ENCODE measurements at places on chromosomes 5 and 9. TPM values are rescaled to one million over a fixed set of nuclear protein-coding genes. Genes with fewer than 3 reads are reported as not detected.

UNC5A gene
- total RNA-seq: not detected

SPINK4 gene
- total RNA-seq: not detected

RPL7A gene
- 1,339 TPM for total RNA-seq

ECM2 gene
- 1.3 TPM for total RNA-seq

HTR1A gene
- total RNA-seq: not detected

CTXN3 gene
- total RNA-seq: not detected

ZFYVE16 gene
- 37.1 TPM for total RNA-seq

TAF1L gene
- total RNA-seq: not detected

ZNF879 gene
- total RNA-seq: 2.6 TPM

SPINK6 gene
- 10.8 TPM for total RNA-seq

DNA sequence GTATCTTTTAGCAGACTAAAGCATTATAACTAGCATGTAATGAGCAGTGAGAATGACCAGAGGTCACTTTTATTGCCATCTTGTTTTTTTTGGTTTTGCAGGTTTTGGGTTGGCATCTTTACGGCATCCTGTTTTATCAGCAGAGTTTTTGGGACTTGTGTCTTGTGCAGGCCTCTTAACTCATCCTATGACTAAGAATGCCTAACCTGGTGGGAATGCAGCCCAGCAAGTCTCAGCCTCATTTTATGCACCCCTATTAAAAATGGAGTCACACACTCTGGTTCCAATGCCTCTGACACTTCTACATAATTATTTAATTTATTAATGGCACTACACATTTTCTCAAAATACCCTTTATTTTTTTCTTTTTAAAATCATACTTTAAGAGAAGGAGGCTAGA is 726.5 kb upstream of the RIOK2 start:
- DNase-seq: peak; percentile 48

GRCh38 chr9:114003351-114003750 is 74.7 kb downstream of the AMBP start:
- DNase-seq: no peak

- DNase-seq: no peak
These were observed 1.8 kb downstream of the RPL12 start for GRCh38 chr9:127449332-127449966.

DNA sequence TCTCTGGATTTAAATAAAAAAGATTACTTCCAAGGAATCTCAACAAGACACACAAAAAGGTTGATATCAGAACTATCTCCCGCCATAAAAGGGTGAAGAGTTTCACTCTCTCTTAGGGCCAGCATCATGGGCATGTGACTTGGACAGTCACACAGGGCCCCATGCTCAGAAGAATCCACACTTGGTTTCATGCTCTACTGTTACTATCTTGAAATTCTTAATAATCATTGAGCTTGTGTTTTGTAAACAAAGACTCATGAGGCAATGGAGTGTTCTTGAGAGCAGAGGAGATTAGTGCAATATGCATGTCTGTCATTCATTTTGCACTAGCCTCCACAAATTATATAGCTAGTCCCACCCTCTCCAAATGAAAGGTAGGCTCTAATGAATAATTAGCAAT is 58.4 kb downstream of the HMHB1 start:
- no peak for DNase-seq

GRCh38 chr5:131262953-131263541 is 806 bp upstream of the CDC42SE2 start:
- no peak for DNase-seq

DNA sequence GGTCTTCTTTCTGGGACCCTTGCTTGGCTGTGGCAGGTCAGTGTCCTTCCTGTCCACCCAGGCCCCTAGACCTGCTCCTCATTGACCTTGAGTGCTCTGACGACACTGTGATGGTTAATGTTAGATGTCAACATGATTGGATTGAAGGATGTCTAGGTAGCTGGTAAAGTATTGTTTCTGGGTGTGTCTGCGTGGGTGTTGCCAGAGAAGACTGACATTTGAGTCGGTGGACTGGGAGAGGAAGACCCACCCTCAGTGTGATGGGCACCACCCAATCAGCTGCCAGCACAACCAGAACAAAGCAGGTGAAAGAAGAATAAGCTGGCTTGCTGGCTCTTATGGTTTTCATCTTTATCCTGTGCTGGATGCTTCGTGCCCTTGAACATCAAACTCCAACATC is 74.5 kb downstream of the CFAP90 start:
- no peak for DNase-seq

- peak; percentile 78 for DNase-seq
These were observed 367.5 kb downstream of the DEPDC1B start for GRCh38 chr5:60332244-60333004.

DNA sequence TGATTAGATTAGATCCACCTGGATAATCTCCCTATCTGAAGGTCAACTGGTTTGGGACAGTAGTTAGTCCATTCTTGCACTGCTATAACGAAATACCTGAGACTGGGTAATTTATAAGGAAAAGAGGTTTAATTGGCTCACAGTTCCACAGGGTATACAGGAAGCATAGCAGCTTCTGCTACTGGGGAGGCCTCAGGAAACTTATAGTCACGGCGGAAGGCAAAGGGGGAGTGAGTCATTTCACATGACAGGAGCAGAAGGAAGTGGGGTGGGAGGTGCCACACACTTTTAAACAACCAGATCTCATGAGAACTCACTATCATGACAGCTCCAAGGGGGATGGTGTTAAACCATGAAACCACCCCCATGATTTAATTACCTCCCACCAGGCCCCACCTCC is 9.9 kb downstream of the C9orf40 start:
- DNase-seq: no peak

DNA sequence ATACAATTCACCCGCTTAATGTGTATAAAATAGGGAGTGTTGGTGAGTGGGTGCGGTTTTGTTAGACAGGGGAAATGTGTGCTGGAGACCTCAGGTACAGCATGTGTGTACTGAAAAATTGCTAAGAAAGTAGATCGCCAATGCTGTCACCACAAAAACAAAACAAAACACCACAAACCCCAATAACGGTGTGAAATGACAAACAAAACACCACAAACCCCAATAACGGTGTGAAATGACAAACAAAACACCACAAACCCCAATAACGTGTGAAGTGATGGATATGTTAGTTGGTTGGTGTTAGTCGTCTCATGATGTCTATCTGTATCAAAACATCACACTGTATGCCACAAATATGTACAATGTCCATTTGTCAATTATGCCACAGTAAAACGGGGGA is 14.2 kb upstream of the GFPT2 start:
- DNase-seq: no peak

GRCh38 chr5:172837640-172838039 is 3.6 kb downstream of the ERGIC1 start:
- no peak for DNase-seq

GRCh38 chr5:27008604-27009539 is 29.5 kb downstream of the CDH9 start:
- no peak for DNase-seq

DNA sequence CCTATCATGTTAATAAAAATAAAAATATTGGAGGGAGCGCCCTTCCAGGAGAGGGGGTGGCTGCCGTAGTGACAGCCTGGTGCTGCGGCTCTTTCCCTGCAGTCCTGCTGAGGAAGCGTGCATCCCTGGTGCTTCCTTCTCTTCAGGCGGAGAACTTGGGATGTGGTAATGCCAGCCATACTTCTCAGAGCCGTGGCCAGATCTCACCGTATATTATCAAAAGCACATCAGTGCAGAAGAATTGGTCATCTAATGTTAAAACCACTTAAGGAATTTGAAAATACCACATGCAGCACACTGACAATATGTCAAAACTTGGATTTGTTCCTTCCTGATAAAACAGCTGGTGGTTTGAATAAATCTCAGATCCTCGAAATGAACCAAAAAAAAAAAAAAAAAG is 17.7 kb downstream of the C9orf40 start:
- DNase-seq: peak; percentile 5

- no peak for DNase-seq
These were observed 142.9 kb downstream of the DOCK8 start for GRCh38 chr9:357560-357959.

DNA sequence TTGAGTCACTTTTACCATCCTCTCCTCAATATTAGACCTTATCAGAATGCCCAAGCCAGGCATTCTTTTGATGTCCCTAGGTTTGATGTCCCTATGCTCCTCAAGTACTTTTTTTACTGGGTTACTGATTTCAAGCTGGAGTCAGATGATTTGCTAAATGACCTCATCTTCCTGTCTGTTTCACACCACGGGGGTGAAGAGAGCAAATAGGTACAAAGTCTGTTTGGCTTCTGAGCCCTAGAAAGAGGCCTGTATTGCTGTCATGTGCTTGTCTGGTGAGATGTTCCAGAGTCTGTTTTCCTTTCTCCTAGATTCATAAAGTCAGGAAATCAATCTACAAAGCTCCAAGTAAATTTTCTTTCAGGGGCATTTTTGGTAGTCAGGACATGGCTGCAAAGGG is 12.7 kb upstream of the DAB2 start:
- DNase-seq: no peak

- DNase-seq: no peak
These were observed 111.1 kb upstream of the DPYSL3 start for GRCh38 chr5:147621016-147621415.

DNA sequence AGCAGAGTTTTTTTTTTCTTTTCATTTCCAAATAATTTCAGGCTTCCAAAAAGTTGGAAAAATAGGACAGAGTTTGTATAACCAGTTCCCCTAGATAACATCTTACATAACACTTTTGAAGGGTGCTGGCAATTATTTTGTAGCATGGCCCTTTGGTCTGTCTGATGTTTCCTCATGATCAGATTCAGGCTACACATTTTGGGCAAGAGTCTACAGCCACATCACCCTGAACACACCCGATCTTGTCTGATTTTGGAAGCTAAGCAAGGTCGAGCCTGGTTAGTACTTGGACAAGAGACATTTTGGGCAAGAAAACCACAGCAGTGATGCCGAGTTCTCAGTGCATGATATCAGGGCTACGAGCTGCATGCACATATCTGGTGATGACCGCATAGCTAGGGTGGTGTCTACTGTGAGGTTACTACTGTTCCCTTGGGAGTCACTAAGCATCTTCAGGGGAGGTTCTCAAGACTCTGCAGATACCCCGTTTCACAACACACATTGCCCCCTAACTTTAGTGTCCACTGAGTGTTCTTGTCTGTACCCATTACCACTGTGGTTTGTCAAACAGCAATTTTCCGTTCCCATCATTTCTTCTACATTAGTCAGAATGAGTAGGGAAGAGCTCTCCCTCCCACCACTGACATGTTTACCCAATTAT is 86.2 kb downstream of the TTC39B start:
- no peak for DNase-seq

DNA sequence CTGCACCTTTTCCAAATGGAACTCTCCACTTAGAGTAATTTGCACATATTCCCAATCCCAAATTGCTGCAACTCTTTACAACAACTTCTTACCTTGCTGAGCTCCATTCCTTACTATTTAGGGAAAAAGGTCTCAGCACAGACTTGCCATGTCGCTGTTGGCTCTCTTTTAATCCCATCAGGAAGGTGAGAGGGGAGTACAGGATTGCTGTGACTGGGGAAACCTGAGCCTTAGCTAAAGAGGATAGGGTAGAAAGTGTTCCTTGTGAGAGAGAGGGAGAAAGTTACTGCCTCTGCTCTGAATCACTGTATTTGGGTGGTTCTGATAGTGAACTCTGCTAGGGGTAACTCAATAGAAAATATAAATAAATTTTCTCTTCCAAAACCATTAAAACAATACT is 43.7 kb upstream of the GABRA1 start:
- no peak for DNase-seq

- DNase-seq: no peak
These were observed 185.4 kb downstream of the EBF1 start for GRCh38 chr5:158914008-158915000.

DNA sequence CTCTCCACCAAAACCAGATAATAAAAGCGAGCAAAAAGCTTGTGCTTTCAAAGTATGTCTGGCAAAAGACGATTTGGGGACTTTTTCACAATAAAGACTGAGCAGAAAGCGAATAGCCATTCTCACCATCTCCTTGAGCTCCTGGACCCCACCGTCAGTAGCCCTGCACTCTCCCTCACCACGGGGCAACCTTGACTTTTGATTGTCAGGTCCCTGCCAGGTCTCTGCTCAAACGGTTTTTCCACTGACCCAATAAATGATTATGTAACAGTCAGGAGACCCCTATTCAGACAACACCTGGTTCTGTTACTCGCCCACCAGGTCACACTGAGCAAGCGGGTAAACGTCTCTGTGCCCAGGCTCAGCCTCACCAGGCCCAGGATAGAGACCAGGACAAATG is 131.3 kb downstream of the MVB12B start:
- DNase-seq: no peak

DNA sequence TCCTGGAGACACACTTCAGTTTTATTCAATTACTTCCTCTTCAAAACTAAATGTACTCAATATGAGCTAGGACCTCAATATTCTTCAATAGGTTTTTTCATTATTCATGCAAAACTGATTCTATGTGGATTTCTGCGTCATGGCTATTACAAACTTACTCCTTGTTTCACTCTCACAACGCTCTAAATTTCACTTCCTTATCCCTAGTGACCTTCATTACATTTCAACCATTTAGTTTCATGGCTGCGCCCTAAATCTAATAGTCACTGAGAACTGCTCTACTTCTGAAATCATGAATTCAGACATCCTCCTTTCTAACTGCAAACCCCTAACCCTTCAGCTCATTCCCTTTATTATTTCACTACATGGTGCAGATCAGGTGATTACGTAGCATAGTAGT is 93.9 kb downstream of the SLC25A46 start:
- DNase-seq: no peak

- no peak for DNase-seq
These were observed 158.2 kb downstream of the MACROH2A1 start for GRCh38 chr5:135240781-135241360.

Measured in mammary epithelial cell (primary cell).